ENCODE measurements at places on chromosomes 16 and 17.

DNA sequence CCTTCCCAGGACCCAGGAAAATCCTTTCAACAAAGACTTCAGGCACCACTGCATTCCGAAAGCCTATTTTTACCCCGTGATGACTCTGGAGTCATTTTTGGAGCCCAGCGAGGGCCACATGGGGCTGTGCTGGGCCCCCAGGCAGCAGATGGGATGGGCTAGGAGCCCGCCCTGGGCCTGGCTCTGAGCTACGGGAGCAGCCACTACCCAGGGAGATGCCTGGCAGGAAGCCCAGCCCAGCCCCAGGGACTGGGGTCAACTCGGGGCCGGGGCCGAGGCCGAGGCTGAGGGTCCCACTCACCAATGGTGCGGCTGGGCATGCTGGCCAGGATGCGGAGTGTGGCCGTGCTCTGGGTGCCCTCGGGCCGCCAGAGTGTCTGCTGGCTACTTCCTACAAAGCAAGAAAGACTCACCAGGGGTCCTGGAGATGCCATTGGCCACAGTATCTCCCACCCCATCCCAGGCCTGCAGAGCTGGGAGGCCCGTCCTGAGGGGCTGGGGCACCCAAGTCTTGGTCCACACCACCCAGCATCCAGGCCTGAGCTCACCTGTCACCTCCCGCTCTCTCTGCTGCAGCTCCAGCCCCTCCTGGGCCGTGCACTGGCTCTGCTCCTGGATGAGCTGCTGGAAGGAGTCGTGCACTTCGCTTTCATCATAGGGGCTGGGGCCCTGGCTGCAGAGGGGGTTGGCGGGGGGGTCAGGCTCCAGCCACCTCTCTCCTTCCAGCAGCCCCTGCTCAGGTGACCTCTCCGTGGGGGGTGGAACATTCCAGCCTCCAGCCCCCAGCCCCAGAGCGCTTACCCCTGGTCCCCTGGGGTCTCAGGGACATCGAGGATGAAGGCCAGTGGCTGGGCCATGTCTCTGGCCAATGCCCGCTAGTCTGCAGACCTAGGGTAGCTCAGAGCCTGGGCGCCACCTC is 2.3 kb downstream of the TMC6 start:
- DNase-seq: no peak

DNA sequence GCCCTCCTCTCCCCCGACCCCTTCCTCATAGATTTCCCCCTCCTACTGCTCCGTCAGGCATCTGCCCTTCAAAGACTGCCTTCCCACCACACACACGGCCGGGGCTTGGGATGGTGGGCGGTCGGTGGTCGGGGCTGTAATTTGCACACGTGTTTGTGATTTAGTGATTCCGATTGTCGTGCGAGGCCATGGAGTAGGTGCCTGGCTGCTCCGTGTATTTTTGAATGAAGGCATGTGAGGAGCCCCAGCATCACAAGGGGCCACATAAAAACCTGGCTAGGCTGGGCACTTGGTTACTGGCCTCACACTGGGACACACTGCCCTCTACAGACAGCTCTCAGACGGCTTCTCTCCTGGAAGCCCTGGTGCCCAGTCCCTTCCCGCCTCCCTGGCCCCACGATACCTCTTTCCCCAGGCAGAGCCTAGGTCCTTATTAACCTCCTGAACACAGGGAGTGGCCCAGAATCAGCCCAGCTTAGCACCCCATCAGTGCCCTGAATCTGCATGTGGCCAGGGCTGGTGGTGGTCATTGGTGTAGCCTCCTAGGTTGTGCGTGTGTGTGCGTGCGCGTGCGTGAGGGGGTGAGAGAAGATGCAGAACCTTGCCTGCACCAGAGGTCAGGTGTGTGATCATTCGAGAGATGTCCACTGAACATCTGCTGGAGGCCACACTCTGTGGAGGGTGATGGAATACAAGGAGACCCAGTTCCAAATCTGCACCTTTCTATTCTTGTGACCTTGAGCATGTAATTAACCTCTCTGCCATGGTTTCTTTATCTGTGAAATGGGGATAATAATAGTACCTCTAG is 1.3 kb upstream of the SOCS1 start:
- peak; percentile 62 for DNase-seq

DNA sequence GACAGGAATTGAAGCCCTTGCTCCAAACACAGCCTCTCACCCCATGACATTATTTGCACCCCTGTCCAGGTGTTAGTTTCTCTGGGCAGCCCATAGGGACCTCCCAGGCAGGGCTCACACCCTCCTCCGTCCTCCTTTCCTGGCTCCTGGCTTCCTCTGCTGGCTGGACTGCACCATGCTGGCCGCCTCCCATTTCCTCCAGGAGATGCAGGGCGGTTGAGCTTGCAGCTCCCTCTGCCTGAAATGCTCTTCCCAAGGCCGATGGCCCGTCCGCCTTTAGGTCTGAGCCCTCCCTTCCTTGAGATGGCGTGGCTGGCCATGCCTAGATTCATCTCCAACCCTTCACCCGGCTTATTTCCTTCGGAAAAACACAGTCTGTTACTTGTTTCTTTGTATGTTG is 334.8 kb downstream of the SNX29 start:
- DNase-seq: no peak

- no peak for DNase-seq
Measured at GRCh38 chr16:17026600-17027242, 444.0 kb downstream of the XYLT1 start.

GRCh38 chr17:57419940-57420550 is 163.7 kb downstream of the MSI2 start:
- no peak for DNase-seq

DNA sequence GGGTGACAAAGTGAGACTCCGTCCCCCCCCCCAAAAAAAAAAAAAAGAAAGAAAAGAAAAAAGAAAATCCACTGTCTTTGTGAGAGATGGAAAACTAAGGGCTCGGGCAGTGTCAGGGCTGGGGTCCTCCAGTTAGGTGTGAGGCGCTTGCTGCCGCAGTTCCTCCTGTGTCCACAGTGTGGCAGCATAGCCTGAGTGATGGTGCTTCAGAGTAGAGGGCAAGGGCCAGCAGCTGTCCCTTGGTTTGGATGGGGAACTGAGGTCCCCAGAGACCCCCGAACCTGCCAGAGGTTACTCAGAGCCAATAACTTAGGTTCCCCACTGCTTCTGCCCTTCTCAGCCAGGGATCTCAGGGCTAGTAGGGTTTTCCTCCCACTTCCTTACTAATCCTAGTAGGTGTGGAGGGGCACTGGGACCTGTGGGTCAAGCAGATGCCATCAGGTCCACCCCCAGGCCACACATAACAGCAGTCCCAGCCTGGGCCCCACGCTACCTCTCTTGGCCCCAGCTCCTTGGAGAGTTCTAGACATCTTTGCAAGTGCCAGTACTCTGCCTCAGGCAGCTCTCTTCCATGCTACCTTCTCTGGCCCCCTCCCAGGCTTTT is 7.9 kb upstream of the LLGL1 start:
- DNase-seq: peak; percentile 51

- DNase-seq: no peak
Measured at GRCh38 chr17:60386147-60387058, 5.5 kb downstream of the USP32 start.

- DNase-seq: no peak
Measured at GRCh38 chr17:42917236-42917603, 16.6 kb downstream of the G6PC1 start.

- no peak for DNase-seq
Measured at GRCh38 chr17:79932451-79933306, 93.4 kb upstream of the CBX4 start.

DNA sequence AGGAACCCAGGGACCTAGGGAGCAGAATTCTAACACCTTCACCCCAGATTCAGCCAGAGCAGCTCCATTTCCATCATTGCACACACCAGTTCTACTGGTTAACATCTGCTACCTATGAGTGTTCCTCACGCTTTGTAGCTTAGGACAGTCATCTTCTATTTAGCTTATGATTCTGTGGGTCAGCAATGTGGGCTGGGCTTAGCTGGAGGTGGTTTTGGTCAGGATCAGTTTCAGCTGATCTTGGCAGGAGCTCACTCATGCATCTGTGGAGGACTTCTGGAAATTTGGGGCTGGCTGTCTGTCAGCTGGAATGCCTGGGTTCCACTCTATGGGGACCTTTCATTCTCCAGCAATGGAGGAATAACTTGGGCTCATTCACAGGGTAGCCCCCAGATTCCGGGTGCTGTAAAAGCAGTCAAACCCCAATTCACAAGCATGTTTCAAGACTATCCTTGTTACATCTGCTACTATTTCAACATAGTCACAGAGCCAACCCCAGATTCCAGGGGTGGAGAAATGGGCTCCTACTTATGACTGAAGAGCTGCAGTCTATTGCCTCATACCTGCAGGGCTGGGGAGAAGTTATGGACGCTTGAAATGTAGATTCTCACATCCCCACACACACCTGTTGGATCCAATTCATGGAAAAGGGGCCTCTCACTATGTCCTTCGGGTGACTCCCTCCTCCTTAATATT is 3.4 kb upstream of the HP start:
- DNase-seq: no peak

- no peak for DNase-seq
Measured at GRCh38 chr17:66692421-66692690, 142.6 kb upstream of the CACNG5 start.

DNA sequence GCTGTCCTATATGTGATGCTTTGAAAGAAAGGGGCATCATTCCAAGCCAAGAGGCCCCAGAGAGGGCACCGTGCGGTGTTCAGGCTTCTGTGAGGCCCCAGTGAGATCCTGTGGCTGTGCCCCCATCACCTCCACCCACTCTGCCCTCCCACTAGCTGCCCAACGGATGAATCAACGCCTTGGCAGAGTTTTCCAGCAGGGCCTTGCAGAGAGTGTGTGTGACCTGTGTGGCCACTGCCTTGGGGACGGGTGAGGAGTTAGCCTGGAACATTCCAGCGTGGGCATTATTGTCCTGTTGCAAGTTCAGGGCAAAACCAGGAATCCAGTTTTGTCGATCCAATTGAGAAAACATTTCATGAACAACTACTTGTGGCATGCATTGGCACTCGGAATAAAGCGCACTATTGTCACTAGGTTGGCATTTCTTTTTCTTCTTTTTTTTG is 53.7 kb downstream of the SF3B3 start:
- DNase-seq: no peak

GRCh38 chr16:3999479-4000325 is 116.5 kb downstream of the ADCY9 start:
- no peak for DNase-seq

DNA sequence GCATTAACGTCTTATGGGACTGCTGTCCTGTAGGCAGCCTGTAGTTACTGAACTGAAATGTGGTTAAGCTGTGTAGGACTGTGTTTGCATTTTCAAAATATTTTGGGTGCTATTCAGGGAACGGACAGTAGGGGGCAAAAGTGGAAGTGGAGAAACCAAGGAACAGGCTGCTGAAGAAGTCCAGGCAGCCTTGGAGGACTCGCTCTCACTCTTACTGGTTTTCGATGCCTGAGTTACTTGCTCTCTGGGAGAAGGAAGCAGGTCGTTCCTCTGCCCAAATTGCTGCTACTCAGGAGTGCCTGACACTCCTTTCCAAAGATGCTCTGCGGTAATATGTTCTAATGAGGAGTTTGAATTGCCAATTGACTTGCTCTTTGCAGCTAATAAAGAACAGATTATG is 64.5 kb upstream of the RBFOX1 start:
- no peak for DNase-seq

DNA sequence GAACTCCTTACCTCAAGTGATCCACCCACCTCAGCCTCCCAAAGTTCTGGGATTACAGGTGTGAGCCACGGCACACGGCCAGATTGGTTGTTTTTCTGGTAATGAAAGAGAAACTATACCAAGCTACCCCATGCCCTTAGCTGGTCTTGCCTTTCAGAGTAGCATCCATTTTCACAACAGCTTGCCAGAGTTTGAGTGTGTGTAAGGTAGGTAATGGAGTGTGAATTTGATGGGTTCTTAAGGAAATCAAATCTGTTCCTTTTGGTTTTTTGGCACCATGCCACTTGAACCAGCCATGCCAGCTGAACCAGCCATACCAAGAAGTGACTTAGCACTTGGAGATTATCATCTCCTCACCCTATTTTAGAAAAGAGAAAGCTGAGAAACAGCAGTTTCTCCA is 5.1 kb downstream of the CALCOCO2 start:
- no peak for DNase-seq

- DNase-seq: no peak
Measured at GRCh38 chr17:44672479-44673093, 16.3 kb downstream of the MEIOC start.

DNA sequence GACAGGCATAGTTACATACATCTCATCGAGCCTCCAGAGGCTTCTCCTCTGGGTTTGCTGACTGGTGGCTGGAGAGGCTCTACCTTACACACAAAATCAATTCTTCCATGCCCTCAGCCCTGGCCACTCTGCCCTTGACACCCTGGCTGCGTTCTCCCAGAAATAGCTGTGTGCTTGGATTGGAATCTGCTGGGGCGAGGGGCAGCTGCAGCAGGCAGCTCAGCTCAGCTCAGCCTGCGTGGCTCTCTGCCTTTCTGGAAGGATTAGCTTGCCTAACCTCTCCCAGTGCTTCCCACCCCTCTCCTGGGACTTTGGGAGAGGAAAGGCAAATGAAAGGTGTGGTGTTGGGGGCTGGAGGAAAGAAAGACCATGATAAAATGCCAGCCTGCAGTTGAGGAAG is 216.1 kb downstream of the ENGASE start:
- no peak for DNase-seq

- DNase-seq: no peak
Measured at GRCh38 chr17:55672585-55673501, 49.8 kb downstream of the TMEM100 start.

DNA sequence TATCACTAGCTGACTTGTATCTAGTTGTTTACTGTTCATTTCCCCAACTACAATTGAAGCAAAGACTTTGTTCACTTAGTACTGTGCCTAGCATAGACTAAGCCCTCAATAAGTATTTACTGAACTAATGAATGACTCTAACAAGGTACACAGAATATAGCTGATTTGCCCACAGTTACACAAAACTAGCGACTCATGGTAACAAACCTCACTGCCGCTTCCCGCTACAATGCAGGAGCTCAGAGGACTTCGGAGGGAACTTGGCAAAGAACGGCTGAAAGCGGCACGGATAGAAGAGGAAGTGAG is 524 bp downstream of the EFTUD2 start:
- no peak for DNase-seq

DNA sequence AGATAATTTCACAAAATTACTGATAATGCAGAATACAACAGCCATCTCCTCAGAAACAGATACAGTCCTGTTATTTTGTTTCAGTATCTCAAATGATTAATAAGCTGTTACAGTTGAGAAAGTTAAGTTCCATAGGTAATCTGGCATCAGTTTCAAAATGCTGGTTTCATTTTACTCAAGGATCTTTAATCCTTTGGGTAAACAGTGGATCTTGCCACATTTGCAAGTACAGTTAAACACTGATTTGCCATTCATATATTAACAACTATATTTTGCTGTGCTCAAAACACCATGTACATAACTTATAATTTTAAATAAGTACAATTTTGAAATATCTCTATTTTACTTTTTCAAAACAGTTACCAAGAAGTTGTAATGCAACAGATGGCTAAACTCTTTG is 31.2 kb downstream of the RPGRIP1L start:
- no peak for DNase-seq

DNA sequence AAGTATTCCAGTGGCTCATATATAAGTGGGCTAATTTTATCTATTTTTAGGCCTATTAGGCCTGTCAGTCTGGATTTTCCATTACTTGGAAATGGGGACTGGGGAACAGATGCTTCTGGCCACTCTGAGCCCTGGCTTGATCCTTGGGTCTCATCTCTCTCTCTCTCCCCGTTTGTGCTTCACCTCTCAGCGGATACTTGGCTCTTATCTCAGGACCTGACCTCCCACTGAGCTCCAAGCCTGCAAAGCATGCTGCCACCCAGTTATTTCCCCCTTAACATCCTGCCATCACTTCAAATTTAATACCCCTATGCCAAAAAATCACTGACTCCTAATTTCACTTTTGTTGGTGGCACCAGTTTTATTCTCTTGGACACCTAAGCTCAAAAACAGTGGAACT is 4.2 kb downstream of the ZNF843 start:
- DNase-seq: no peak
